NCI-H526 (cell line): ENCODE measurements at places on chromosomes 3 and 15.

GRCh38 chr15:50418041-50418583 lies 6.1 kb upstream of the USP8 start:
- no peak for DNase-seq

DNA sequence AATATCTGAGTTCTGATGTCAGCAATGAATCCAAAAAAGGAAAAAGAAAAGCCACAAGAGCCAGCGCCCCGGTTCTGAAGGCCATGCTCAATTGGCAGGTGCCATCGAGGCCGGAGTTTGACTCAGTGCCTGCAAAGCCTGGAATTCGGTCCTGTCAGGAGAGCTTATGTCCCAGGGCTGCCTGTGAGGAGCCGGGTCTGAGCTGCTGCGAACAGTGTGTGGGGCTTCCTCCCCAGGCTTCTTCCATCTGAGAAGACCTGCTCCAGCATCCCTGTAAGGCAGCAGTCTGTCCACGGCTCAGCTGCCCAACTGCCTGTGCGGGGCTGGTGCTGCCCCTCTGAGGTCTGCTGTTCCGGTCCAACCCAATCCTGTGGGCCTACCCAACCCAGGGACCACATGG lies 46.1 kb downstream of the ROPN1B start:
- DNase-seq = no peak

- no peak for DNase-seq
Observed at GRCh38 chr3:139338405-139338804, 5.4 kb upstream of the MRPS22 start.

DNA sequence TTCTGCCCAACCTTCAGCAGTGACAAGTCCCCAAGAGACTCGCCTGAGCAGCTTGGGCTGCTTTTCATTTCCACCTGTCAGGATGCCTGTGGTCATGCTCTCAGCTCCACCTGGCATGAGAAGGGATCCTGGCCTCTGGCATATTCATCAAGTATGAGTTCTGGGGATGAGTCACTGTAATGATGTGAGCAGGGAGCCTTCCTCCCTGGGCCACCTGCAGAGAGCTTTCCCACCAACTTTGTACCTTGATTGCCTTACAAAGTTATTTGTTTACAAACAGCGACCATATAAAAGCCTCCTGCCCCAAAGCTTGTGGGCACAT lies 3.5 kb downstream of the MYD88 start:
- DNase-seq = no peak

- no peak for DNase-seq
Observed at GRCh38 chr3:174413062-174413912, 445.8 kb upstream of the NAALADL2 start.

DNA sequence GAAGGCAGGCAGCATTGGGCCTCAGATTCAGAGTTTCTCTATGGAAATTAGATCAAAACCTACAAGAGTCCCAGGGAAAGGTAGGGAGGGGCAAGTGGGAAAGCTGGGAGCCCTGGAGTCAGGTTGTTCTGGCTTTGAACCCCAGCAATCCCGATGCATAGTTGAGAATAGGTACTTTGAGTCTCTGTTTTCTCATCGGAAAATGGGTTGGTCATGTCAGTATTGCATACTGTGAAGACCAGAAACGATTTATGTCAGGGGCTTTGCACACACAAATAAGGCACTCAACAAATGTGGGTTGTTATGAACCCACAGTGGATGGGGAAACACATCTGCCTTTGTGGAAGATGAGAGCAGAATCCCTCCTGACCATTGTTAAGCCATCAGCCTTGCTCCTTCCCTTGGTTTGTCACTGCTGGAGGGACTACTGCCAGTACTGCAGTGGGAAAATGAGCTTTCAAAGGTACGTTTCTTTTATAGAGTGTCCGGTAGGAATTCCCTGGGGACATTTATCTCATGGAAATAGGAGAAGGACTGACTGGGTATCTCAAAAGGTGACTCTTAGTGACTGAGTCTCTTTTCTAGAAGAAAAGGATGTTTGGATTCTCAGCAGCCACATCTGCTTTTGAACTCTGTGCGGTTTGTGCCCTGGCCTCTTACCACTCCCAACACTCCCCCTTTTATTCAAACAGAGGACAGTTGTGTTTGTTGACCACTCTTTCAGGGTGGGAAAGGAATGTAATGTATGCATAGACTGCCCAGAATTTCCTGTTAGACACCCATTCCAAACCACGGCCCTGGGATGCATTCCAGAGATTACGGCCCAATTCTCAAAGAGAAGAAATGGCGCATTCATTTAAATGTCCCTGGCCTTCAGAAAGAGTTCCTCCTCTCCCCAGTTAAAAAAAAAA lies 54.6 kb upstream of the VILL start:
- DNase-seq = no peak
